ENCODE measurements at places on chromosomes 3 and 15. TPM values are rescaled to one million over a fixed set of nuclear protein-coding genes. Genes with fewer than 3 reads are reported as not detected.

GRCh38 chr15:66654361-66654738, 47.7 kb upstream of the SMAD6 start:
- no peak for DNase-seq

DNA sequence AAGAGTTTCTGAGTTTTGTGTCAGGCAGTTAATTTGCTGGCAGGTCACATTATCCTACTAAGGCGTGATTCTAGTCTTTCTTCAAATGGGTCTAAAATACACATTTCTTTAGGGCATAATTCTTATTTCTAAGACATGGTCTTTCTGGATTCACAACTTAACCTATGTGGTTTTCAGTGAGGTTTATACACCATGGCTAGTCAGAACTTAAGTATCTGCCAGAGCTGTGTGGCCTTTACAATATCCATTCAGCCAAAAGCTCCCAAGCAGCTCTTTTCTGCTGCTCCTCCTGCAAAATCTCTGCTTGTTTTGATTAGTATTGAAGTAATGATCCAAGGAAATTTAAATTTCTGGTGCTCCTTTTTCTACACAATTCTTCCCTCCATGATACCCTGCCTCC, 33.5 kb downstream of the SLC9C1 start:
- no peak for DNase-seq

GRCh38 chr15:73982222-73982962, 9.7 kb downstream of the STOML1 start:
- DNase-seq = no peak

- DNase-seq = no peak
These were observed 143.4 kb upstream of the KBTBD8 start for GRCh38 chr3:66854601-66855151.

DNA sequence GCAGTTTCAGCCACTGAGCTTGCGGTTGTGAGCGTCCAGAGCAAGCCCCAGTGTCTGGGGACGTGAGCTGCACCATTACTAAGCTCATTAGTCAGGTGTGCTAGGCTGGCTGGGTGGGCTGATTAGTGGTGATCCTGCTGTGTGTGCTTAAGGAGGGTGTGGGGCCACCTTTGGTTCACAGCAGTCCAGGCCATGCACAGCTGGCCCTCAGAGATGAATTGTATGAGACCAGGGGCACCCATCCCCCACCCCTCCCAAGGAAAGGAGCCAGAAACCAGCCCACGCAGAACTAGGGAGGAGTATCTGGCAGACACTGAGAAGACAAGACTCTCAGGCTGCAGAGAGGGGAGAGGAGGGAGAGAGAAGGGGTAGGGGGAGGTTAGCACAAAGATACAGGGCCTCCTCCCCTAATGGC, 3.8 kb downstream of the TYRO3 start:
- DNase-seq = no peak

DNA sequence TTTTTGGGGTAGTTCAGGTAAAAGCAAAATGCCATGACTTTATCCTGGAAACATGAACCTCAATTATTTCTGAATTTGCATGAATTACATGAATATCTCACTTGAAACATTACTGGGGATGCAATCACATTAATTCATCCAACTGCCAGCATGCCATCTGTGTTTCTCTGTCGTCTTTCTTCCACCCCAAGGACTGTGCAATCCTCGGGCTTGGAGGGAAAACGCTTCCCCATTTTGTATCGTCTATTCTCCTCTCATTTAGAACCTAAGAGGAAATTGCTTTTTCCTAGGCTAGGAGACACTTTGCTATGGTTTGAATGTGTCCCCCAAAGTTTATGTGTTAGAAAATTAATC, 109.4 kb downstream of the SQOR start:
- DNase-seq = no peak

GRCh38 chr3:52777127-52777958, at the start of gene ITIH1:
TSS of gene ITIH1 (plus strand) at chr3:52777599. CDS start at chr3:52777616, 17 bp downstream.
- DNase-seq = no peak

- no peak for DNase-seq
These were observed 564.7 kb downstream of the AGBL1 start for GRCh38 chr15:86644339-86644738.

DNA sequence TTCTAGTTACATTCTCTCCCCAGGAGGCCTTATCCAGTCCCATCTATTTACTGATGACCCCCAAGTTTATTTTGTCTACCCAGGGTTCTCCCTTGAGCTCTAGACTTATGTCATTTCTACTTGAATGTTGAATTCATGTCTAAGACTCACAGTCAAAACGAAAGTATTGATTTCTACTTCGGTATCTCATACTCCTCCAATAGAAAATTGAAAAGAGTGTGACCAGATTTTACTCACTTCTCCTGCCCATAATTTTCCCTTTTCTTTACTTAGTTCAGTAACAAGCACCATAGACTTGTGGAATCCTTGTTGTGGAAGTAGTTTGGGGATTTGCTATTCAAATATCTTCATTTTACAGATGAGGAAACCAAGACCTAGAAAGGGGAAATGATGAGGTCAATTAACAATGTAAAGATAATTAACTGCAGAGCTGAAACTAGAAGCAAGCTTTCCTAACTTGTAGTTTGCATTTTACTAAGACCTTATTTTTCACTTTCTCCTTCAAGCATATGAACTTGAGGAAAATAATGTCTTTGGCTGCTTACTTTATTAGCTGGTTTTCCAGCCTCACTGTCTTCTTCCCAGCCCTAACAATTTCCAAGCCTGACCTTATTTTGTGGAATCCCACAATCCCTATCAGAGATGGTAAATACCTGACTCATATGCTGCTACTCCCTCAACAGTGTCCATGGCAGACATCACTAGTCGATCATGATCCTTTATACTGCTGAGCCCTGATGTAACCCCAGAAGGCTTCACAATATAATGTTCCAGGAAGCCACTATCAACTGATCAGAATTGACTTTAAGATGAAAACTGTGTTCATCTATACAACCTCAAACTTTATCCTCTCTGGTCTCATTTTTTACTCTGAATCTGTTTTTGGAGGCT, 123.9 kb upstream of the AGBL1 start:
- DNase-seq = no peak

- no peak for DNase-seq
These were observed 157.6 kb downstream of the ATP10A start for GRCh38 chr15:25705433-25706115.

GRCh38 chr3:147122350-147122749, 284.0 kb downstream of the ZIC4 start:
- no peak for DNase-seq

- DNase-seq = no peak
These were observed 412.5 kb upstream of the RARB start for GRCh38 chr3:25015599-25015998.

GRCh38 chr3:158109295-158109803, 540 bp upstream of the RSRC1 start:
- no peak for DNase-seq

DNA sequence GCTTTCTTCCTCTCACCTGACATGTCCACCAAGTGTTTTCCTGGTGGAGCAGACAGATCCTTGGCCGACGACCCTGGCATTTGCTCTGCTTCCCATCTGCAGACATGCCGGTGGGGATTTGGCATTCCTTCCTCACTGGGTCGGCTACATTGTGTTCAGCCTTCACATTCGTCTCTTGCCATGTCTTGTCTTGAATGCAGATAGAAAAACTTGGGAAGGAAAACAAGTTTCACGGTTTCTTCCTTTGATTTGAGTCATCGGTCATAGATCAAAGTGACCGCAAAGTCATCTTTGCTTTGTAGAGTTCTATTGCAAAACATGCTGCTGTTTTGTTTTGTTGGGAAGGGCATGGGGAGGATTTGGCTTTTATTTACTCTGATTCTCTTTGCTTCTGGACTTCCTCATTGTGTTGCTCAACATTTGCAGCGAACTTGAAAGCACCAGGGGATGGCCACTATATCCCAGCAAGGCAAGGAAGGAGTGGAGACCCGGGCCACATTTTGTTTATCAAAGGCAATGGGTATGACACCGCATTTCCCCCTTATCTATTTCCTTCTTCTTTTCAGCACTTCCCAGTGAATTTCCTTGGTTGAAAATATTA, 321.3 kb downstream of the CACNA2D3 start:
- no peak for DNase-seq

DNA sequence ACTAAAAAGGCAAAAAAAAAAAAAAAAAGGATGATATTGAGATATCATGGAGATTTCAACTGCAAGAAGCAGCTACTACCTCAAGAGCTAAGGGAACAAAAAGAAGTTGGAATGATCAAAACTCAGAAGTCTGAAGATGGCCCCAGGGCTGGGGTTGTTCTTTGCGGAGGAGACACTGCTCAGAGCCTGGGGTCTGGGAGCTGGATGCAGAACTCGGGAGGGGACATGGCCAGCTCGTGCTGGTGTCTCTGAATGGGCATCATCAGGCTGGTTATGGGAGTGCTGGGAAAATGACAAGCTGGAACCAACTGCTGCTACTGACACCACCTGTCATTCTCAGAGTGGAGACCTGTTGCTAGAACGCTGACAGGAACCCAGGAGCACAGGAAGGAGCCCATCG, 14.2 kb upstream of the ADIPOQ start:
- DNase-seq = no peak

DNA sequence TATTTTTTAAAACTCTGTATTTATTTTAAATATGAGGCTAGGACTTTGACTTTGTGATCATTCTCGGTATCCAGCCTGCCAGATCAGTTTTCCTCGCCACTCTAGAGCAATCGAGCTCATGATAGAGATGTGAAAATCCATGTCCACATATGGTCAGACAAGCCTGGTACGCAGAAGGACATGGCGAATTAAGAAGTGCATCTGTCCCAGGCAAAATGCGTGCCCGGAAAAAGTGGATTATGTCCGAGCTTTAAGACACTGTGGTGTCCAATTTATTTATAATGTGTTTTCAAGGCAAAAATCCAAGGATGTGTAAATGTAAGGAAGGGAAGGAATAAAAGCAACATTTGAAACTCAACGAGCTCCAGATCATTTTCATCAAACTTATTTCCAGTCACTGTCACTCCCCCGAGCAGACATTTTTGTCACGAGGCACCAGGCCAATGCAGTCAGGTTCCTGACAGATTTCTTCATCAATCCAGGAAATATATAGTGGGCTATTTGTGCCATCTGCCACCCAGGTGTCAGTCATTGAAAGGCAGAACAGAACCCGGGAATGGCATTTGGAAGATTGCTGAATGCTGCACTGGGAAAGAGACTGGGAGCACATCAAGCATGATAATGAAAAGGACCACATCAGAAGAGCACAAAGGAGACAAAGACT, 825.7 kb downstream of the SQOR start:
- no peak for DNase-seq

DNA sequence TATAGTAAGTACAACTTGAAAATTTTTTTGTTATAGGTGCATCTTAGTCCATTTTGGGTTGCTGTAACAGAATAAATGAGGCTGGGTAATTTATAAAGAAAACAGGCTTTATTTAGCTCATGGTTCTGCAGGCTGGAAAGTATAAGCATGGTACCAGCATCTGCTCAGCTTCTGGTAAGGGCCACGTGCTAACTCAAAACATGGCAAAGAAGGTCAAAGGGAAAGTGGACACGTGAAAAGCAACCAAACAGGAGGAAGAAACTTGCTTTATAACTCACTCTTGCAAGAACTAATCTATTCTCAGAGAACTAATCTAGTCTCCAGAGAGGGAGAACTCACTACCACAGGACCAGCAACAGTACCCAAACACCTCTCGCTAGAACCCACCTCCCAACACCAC, 9.1 kb downstream of the HDGFL3 start:
- DNase-seq = no peak

Gene LAMB2
- 78.9 TPM for total RNA-seq

Gene SLC7A14
- total RNA-seq = not detected

Gene SRGAP3
- total RNA-seq = 6.2 TPM

Gene TTC21A
- total RNA-seq = 5.1 TPM

Gene SGO1
- total RNA-seq = 0.81 TPM

Gene TRIM42
- total RNA-seq = not detected

Gene CLCN2
- 3.5 TPM for total RNA-seq

Gene KY
- total RNA-seq = under 0.01 TPM

Gene PLA1A
- not detected for total RNA-seq

Gene CPEB1
- total RNA-seq = 0.27 TPM

Gene CYP1A2
- not detected for total RNA-seq

Gene HDAC11
- 12.1 TPM for total RNA-seq

Measured in hematopoietic multipotent progenitor cell (in vitro differentiated cells).